ENCODE measurements at places on chromosomes 4 and X. TPM values are rescaled to one million over a fixed set of nuclear protein-coding genes. Genes with fewer than 3 reads are reported as not detected.

The SOX3 gene
- total RNA-seq = 2.1 TPM

The USP51 gene
- total RNA-seq = 12.0 TPM

The RNF128 gene
- total RNA-seq = 11.3 TPM

The UBE2A gene
- total RNA-seq = 46.6 TPM

The ADGRG2 gene
- 5.9 TPM for total RNA-seq

The TASL gene
- total RNA-seq = 1.8 TPM

The CYSLTR1 gene
- 20.2 TPM for total RNA-seq

The TCEAL2 gene
- total RNA-seq = 17.8 TPM

The IL2 gene
- not detected for total RNA-seq

All from spinal cord (tissue), 10 donors.